IPS DF 19.7 (cell line): ENCODE measurements at places on chromosomes 7 and 10.

DNA sequence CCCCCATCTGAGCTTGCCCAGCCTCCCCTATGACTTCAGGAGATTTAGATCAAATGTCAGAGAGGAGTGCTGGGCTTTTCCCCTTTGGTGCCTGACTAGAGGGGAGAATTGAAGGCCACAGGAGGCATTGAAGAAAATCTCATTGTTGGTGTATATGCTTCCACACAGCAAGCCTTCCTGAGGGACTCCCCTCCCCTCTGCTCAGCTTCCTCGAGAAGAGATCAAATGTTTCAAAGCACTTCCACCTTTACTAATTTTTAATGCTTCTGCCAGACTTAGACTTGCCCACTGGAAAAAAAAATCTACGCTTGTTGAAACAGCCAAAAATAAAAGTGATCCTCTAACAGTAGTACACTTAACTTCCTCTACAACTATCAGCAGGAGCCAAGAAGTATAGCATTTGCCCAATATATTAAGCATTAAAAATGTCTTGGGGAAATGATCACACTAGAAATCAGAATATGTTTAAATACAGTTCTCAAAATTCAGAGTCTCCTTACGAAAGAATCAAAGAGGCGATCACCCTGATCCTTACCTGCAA lies 79.3 kb downstream of the FZD1 start:
- no peak for DNase-seq

- DNase-seq: no peak
Measured at GRCh38 chr10:13698217-13698616, 111.5 kb downstream of the PRPF18 start.

GRCh38 chr10:129646973-129647372 lies 179.9 kb downstream of the MGMT start:
- DNase-seq: no peak

DNA sequence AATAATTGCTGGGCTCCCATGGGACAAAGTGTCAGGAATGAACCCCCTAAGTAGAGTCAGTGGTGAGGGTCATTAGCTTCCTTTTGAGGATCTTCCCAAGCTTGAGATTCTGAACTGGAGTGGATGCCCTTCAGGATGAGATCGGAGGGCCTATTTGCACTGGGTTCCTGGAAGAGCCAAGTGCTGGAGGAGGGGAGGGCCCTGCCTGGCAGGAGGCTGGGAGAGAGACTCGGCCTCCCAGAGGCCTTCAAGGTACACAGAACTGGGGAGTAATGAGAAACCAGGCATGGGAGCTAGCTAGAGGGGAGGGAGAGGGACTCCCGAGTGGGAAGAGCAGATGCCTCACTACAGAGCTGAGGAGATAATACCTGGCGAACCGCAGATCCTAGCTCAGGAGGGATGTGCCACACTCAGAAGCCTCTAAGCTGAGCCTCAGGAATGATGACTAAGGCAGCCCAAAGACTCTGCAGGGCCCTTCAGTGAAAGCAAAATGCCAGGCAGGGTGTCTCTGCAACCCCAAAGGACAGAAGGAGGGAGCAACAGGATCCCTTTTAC lies 9.4 kb downstream of the PDAP1 start:
- no peak for DNase-seq

GRCh38 chr7:1654111-1654510 lies 16.0 kb upstream of the ELFN1 start:
- no peak for DNase-seq

DNA sequence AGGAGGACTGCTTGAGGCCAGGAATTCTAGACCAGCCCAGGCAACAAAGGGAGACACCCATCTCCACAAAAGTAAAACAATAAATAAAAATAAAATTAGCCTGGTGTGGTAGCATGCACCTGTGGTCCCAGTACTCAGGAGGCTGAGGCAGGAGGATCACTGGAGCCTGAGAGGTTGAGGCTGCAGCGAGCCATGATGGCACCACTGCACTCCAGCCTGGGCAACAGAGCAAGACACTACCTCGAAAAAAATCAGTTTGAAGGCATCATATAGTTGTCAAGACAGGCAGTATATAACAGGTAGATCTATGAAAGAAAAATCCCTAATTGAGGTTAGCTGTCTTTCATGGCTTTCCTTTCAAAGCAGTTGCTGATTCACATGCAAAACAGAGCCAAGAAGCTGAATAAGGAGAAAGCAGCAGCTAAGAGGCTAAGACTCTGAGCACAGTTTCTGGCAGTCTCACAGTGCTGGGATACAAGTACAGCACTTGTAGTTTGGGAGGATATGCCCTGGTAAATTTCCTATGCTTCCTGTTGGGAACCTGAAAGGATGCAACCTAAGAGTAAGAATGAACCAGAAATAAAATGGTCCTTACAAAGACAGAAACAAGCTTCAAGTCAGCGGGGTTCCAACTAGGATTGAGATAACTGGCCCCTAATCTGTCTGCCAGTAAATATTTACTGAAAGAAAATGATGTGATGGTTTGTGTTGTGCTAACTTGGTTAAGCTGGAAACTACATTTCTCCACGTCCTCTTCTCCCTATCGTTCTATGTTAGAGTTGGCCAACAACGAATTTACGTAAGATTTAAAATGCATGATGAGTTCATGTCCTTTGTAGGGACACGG lies 368.5 kb upstream of the HPS1 start:
- peak; percentile 12 for DNase-seq

DNA sequence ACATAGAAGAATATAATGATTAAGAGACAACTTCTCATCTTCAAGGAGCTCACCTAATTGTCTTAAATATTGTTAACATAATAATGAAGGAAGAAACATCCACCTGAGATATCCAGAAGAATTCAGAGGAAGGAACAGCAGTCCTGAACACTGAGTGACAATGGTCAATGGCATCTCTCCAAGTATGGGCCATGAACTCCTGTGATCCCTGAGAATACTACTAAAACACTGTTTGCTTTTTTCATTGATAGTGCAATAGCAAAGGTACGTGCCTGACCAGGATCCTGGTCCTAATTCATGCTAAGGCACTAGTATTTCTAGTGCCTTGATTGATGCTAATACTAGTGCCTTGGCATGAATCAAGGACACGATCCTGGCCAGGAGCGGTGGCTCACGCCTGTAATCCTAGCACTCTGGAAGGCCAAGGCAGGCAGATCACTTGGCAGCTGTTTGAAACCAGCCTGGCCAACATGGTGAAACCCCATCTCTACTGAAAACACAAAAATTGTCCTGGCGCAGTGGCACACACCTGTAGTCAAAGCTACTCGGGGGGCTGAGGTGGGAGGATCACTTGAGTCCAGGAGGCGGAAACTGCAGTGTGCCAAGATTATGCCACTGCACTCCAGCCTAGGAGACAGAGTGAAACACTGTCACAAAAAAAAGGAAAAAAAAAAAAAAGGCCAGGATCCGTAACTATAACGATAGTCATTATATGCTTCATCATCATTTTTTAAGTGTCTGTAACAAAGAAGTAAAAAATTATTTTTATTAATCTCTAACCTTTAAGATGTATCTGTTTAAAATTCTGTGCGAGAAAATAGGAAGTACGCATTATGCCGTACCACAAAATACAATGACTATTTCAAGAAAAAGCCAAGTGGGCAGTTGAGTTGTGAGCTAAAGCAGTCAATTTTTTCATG lies 49.1 kb downstream of the SRPK2 start:
- DNase-seq: no peak

DNA sequence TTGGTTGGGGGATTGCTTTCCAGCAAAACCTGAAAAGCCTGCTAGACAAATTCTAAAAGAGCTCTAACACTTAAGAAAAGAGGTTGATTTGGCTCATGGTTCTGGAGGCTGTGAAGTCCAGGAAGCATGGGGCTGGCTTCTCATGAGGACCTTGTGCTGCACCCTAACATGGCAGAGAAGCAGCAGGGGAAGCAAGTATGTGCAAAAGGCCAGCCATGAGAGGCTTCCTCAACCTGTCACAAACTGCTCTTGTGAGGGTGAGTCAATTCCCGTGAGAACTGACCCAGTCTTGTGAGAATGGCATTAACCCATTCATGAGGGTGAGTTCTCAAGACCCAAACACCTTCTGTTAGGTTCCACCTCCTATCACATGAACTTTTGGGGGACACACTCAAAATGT lies 54.3 kb upstream of the IGFBP3 start:
- DNase-seq: no peak

DNA sequence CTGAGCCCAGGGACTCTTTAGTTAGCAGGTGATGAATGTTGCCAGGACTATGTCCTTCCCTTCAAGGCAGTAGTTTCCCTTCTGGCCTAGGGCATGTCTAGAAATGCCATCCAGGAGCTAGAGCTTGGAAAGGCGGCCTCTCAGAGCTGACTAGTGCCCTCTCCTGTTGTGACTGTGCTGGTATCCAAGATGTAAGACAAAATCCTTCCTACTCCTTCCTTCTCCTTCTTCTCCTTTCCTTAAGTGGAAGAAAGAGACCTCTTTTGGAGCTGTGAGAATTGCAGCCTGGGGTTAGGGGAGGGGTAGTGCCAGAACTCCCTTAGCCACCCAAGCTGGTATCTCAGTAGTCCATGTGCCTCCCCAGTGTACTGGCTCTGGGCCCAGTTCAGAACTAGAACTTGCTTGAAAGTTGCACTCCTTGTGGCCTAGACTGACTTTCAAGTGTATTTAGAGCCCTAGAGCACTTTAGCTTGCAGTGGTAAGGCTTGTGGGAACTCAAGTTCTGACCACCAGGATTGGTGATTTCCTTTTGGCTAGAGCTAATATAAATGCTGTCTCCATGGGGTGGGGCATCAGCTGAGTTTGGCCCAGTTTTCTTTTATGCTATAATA lies 118.8 kb downstream of the NPSR1 start:
- peak; percentile 9 for DNase-seq

DNA sequence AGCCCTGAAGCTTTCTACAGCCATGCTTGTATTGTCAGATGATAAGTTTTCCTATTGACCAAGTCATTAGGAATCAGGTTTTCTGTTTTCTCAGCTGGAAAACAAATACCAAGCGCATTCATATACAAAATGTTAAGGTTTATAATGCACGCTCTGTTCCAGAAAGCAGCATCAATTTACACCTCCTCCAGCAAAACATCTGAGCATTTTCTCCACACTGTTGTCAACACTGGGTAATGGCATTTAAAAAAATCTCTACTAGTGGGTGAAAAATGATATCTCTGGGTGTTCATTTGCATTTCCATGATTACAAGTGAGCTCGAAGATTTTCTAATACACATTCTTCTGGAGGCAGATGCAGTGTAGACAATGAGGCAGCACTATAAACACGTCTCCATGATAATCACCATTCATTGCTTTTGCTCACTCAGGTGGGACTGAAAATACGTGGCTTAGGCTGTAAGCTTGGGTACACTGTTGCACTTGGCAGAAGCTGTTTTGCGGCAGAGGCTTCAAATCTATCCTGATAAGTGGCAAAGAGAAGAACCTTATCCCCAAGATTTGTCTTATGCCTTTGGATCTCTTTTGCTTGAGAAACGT lies 114.8 kb upstream of the PLPP4 start:
- DNase-seq: no peak

GRCh38 chr7:134395604-134396003 lies 63.3 kb downstream of the AKR1B1 start:
- no peak for DNase-seq

GRCh38 chr10:132364594-132364970 lies 32.4 kb upstream of the PWWP2B start:
- no peak for DNase-seq

DNA sequence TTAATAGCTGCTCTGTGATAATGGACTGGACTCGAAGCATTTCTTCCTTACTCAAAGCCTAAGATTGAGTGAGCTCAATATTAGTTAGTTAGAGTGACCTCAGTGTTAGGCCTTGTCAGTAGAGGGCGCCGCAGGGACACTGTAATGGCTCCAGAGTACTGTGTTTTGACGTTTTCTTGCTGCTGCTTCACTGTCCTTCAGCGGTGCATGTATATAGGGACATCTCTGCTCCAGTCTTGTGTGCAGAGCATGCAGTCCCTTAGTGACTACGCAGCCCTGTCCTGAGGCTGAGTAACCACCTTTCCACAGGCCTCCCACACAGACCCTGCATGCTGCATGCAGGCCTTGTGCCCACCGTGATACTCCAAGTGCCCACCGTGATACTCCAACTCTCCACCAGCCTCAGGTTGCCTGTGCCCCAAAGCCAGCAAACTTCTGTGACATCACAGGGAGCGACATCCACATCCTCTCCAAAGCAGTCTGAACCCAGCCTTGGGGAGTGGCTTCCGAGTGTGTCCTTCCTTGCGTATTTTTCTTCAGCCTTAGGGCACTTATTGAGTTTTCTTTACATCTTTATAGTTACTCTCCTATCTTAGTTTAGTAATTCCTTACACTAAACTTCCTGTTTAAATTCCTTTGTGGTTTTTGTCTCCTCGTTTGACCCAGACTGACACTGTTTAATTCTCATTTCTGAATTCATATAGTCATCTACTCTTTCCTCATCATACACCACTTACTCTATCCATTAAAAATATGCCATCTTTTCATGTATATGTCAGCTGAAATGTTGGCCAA lies 118.2 kb downstream of the JAZF1 start:
- peak; percentile 54 for DNase-seq

- DNase-seq: no peak
Measured at GRCh38 chr10:809671-810350, 120.3 kb upstream of the DIP2C start.

DNA sequence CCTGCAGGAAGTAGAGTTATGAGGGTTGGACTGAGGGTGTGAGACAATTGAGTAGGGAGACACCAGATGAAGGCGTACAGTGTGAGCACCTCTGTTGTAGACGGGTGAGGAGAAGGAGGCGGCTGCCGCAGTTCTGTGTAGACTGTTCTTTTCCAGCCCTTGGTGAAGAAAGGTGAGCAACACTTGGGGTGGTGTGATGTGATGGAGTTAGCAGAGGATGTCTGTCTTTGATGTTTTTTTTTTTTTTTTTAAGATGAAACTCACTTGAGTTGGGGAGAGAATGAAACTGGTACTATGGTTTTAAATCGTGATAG lies 42.8 kb upstream of the RNF216 start:
- no peak for DNase-seq

DNA sequence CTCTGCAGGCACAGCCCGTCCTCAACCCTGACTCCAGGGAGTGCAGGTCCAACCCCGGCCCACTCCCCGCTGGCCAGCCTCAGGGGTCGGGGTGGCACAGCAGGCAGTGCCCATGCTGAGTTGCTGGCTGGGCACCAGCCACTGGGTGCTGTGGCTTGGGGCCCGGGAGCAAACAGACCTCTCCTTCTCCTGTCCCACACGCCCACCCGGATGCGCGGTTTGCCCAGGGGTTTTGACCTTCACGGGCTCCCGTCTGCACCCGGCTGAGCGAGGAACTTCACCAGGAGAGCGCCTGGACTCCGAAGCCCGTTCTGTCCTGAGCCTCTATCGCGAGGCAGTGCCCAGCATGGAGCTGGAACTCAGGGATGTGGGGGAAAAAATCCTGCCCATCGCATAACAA lies 2.6 kb upstream of the GRIFIN start:
- DNase-seq: no peak

DNA sequence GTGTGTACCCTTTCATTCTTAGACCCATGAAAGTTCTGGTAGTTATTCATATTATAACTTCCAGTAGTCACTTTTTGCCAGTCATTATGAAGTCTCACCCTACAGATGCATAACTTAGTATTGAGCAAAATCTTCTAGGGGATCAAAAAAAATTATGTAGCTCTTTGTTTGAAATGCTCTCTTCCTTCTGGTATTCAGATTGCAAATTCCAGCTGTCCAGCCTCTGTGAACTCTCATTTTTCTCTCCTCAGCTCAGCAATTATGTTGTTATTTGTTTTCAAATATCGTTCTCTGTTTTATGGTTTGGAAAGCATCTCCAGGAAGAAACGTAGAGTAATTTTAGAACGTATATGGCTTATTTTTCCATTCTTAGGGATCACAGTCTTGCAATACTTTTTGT lies 442.5 kb downstream of the SEMA3D start:
- DNase-seq: no peak
